Kidney tubule cell (primary cell): ENCODE measurements at places on chromosomes 1 and 21.

GRCh38 chr1:77664939-77665516, 17.4 kb downstream of the ZZZ3 start:
- DNase-seq = no peak

GRCh38 chr1:227742738-227743715, 7.8 kb downstream of the SNAP47 start:
- DNase-seq = no peak

DNA sequence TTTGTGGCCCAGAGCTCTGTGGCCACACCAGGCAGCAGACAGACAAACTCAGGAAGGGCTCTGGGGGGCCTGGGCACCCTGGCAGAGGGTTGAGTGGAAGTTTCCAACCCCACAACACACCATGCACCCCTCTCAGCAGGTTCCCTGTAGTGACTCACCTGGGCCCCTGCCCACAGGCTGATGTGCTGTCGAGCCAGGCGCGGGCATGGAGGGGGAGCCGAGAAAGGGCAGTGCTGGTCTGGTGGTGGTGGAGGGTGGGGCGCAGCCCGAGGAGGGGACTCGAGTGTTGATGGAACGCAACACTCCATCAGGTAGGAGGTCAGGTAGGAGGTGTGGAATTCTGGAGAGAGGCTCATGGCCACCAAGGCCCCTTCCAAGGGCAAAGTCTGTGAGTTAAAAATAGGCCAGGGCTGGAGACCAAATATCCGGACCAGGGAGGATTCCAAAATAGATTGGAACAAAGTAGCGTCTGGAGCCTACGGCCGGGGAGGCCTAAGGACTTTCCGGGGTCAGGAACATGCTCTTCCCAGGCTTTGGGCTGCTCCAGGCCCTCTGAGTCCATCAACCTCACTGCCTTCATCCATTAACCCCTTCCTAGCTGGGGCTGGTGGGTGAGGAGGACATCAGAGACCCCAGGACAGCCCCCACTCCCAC, 191.5 kb upstream of the AJAP1 start:
- no peak for DNase-seq

DNA sequence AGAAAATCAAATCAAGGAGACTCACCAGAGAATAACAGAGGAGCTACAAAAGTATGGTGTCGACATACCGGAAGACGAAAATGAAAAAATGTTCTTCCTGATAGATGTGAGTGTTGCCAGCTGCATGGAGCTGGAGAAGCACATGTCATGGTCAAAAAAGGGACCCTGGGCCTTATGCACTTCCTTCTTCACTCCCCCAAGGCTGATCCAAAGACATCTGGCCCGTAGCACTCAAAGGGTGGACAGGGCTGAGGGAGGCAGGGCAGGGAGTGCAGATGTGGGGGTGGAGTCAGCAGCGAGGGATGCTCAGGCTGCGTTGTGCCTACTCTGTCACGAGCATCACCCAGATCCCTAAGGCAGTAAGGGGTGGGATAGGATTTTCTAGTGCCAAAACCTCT, 19.4 kb downstream of the MX1 start:
- no peak for DNase-seq
